ENCODE measurements at places on chromosomes 6 and 20. TPM values are rescaled to one million over a fixed set of nuclear protein-coding genes. Genes with fewer than 3 reads are reported as not detected.

DNA sequence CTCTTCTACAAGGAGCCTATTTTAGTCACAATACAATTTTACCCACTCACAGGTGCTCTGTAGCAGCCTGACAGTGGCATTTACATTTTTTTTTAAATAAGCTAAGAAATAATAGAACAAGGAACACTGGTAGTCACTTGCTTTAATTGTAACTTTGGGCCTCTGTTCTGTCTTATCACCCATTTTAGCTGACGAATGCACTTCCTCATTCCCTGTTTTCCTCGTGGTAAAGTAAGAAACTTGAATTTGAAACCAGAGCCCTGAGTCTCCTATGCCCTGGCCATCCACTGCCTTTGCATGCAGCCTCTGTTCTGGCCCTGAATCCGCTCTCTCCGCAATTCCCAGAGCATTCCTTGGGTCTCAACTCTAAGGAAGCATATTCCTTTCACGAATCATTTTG lies 550.6 kb downstream of the PTPRT start:
- no peak for DNase-seq

DNA sequence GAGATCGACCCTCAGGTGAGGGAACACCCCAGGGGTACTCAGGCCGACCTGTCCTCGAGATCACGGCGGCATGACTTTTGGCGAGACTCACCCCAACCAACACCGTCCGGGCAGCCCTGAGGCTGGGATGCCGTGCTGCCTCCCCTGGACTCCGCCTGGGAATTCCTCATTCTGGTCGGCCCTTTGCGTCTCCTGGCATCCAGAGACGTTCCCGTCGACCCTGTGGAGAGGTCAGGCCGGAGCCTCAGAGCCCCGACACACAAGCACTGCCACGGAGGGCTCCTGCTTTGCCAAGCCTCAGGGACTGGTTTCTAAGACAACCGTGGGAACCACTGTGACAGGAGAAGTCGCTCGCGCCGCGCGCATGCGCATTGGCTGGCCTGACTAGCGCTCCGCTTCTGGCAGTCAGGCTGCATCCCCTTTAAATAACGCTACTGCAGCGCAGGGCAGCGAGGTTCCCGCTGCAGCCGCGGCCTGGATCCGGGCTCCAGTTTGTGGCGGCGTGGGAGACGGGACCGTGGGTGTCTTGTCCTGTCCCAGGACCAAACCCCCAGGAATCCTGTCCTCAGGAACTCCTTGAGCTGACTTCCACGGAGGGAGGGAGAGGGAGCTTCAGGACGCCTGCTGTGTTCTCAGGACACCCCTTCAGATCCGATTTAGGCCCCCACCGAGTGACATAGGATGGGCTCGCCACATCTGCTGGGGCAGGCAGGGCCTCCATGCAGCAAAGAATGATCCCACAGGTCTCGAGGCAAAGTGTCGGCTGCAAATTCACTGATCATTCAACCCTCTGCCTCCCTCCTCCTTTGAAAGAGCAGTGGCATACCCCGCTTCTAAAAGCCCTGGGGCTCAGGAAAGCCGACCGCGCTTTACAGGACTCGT lies 163.2 kb upstream of the ZNF337 start:
- DNase-seq, result peak; percentile 84

TREML1 gene
- total RNA-seq, result not detected

OPN5 gene
- not detected for total RNA-seq

GRCh38 chr6:16397623-16398022 lies 159.2 kb downstream of the GMPR start:
- peak; percentile 47 for DNase-seq

C6orf52 gene
- total RNA-seq, result not detected

DNA sequence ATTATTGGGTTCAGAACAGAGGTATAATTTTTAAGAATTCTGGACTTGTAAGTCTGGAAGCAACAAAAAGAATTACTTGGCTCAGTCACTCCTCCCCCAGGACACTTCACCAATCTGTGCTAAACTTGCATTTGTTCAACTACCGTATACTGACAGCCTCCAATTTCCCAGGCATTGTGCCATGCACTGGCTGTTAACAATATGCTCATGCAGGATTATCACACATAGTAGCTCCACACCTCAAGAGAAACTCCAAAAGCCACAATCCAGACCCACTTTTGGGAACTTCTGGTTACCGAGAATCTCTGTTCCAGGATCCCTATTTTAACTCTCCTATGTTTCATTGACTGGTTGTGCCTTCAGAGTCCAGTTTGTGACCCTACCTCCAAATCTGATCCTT lies 7.7 kb downstream of the ADGRF1 start:
- peak; percentile 75 for DNase-seq

DNA sequence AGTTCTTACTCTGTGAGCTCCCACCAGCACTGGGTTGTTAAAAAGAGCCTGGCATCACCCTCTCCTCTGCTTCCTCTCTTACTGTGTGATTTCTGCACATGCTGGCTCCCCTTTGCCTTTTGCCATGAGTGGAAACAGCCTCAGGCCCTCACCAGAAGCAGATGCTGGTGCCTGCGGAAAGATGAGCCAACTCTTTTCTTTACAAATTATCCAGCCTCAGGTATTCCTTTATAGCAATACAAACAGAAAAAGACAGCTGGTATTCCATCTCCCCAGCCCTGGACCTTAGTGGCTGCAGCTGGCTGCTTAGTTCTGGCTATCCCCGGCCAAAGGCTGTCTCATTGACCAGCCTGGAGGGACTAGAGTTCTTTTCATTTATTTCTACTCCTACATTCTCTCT lies 129.1 kb downstream of the IMPG1 start:
- no peak for DNase-seq

- DNase-seq, result no peak
These were observed 5.0 kb downstream of the SLC12A5 start for GRCh38 chr20:46034039-46034438.

OR2H2 gene
- not detected for total RNA-seq

DNA sequence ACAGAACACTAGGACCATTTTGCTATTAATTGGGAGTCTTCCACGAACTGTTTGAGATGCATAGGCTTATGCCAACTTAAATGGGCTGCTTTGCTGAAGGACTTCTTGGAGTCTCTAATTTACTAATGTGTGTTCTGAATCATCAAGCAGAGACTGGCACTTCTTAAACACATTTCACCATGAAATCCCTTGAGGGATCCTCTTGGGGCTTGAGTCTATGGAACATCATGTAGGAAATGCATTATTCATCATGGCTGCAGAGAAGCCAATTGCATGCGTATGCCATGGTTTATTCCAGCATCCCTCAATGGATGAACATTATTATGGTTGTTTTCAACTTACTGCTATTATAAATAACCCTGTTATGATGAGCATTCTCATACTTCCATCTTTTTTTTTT lies 73.4 kb downstream of the FGD2 start:
- DNase-seq, result no peak

- peak; percentile 40 for DNase-seq
These were observed 64.9 kb downstream of the C6orf58 start for GRCh38 chr6:127641905-127642304.

OR12D3 gene
- total RNA-seq, result not detected

DNA sequence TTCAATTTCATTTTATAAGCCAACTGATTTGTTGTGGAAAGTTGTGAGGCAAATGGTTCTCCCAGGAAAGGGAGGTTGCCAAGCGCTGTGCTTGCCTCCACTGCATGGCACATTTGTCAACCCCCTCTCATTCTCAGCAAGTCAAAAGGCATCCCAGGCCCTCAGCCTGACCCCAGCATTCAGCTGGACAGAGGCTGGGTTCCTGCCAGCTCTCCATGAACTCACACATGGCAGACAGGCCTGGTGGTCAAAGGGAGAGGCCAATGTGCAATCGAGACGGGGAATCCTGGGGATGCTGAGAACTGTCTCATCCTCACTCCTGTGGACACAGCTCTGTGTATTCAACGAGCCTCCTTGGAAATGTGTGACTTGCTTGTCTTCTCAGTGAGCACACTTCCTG lies 106.0 kb upstream of the CDH4 start:
- peak; percentile 15 for DNase-seq

GRCh38 chr20:47454298-47455132 lies 47.2 kb upstream of the NCOA3 start:
- DNase-seq, result no peak

NKAIN4 gene
- not detected for total RNA-seq

- peak; percentile 42 for DNase-seq
These were observed 61.5 kb downstream of the COL12A1 start for GRCh38 chr6:75144386-75144785.

DNA sequence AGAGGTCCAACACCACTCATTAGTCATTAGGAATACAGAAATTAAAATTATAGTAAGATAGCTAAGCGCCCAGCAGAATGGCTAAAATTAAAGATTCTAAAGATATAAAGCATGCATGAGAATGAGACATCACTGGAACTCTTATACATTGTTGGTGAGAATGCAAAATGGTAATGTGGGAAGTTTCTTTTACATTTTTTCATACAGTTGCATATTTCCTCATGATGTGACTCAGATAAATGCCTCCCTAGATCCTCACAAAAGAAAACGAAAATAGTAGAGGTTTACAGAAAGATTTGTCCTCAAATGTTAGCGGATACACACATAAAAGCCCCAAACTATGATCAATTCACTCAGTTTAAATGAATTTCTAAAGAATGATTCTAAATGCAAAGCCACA lies 633.7 kb upstream of the GJE1 start:
- no peak for DNase-seq

GRCh38 chr20:39538317-39538716 lies 576.2 kb downstream of the DHX35 start:
- DNase-seq, result no peak

GRCh38 chr20:24685736-24686135 lies 216.3 kb downstream of the SYNDIG1 start:
- no peak for DNase-seq

FAM184A gene
- 0.78 TPM for total RNA-seq

SPTLC3 gene
- total RNA-seq, result 11.4 TPM

DNA sequence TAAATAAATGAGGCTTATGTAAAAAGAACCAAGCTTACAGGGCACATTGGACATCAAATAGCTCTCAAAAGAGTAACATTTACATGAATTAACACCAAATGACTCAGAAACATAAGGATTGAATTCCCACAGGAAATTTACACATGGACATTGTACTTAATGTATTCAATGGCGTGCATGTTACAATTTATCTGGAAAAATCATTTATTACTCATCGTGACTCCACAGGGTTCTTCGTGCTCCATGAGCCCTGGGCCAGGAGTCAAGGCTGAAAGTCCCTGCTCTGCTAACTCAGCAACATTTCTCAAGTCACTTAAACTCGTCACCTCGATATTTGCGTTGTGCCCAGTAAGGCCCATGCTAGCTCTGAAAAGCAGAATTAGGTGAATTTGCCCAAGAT lies 158.5 kb downstream of the PHACTR1 start:
- peak; percentile 74 for DNase-seq

DNA sequence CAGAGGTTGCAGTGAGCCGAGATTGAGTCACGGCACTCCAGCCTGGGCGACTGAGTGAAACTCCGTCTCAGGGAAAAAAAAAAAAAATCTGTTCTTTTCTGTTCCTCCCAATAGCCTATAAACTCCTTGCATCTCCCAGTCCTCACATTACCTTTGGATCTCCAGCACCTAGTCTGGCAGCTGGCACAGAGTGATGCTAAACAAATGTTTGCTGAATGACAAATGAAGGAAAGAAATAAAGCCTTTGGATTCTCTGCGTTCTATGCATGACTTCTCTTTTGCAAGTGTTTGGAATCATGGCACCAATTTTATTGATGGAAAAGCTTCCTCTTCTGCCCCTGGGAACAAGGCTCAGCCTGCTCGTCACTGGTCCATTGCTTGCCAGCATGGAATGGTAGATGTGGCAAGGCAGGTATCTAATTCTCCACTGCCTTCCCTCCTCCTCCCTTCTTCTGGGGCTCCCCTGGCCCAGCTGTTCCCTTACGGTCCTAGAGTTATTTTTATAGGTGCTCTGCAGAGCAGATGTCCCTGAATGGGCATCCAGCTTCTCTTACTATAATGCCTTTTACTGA lies 53.6 kb upstream of the FYN start:
- DNase-seq, result no peak

- DNase-seq, result peak; percentile 28
These were observed 70.8 kb downstream of the TPD52L1 start for GRCh38 chr6:125224231-125224861.

DNA sequence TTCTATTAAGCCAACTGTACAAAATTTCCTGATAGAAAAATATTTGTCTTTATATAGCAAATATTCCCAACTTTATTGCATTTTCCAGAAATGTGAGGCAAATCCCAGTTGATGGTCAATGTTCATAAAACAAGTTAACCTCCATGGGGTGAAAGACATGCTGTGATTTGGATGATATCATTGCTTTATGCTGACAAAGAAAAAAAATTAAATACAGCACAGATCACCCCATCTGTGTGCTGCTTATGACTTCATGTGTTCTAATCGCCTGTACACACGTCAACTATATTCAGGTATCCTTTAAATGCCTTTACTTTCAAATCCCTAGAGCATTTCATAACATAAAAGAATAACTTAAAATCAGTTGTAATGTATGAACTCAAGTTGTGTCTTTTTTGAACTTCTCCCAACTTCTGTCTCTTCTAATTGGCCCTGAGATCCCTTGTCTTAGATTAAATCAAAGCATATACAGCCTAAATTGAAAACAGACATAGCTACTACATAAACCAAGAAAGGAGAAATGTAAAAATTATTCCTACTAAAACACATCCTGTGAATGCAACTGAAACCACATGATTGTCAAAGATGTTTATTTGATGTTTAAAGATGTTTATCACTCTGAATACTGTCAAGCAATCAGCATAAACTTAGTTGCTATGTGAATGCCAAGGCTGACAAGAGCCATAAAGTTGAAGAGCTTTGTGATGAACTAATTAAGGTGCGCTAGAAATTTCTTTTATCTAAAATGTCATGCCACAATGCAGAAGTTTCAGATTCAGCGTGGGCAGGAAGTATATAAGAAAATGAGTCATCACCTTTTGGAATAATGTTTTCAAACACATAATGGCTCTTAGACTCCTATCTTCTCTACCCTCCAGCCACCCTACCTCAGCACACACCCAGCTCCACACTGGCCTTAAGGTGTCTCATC lies 68.7 kb downstream of the FILIP1 start:
- no peak for DNase-seq

- no peak for DNase-seq
These were observed 86.9 kb downstream of the PLCG1 start for GRCh38 chr20:41224281-41224680.

DNA sequence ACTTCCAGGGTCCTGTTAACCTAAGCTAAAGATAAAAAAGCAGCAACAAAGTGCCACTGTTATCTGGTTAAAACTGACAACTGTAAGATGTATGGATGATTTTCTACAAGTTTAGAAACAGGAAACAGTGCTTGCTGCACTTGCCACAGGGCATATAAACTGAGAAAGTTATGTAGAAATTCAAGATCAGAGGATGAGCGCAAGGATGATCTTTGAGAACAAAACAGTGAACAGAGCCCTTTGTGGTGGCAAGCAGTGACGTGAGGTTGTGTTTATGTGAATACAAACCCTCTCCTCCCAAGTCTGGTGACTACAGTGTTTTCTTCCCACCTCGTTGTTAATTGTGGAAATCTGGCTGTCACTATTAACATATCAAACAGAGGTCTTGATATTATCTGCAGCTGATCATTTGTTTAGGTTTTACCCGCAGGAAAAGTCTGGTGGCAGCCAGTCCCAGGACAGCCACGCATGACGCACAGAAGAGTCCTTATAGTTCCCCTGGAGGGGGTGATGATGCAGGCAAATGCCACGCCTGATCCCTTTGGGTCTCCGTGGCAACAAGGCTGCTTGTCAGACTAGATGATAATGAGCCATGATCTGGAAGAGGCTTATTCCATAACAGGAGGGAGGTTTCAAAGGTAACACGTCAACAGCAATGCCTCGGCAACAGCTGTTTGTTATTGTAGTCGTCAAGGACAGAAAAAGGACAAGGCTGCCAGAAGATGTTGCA lies 43.1 kb upstream of the TNFAIP3 start:
- peak; percentile 80 for DNase-seq

FAM209B gene
- not detected for total RNA-seq
